ENCODE measurements at places on chromosomes 7 and 10. TPM values are rescaled to one million over a fixed set of nuclear protein-coding genes. Genes with fewer than 3 reads are reported as not detected.

TWIST1 gene
- 47.8 TPM for total RNA-seq

NME8 gene
- total RNA-seq: not detected

DNA sequence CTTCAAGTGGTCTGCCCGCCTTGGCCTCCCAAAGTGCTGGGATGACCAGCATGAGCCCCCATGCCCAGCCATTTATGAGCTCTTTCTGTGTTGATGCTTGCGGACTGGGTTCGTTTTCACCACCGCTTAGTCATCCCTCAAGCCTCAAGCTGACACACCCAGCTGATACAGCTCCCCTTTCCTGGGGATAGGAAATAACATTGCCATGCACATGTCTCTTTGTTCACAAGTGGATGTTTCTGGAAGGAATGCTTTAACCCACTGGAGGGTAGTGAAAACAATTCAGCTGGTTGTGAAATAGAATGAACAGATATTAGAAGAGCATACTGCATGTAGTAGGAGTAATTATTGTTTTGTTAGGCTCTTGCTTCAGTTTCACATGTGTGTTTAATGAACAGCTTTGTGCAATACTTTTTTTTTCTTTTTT lies 8.5 kb upstream of the METTL27 start:
- H3K4me1 ChIP-seq: peaks cover 42% of the 10 kb centered on the region
- DNase-seq: peak; percentile 98
- H3K27ac ChIP-seq: peak overlapping the region; percentile 99
- no peaks in the 10 kb centered on the region for H3K36me3 ChIP-seq
- H3K4me3 ChIP-seq: peak overlapping the region; percentile 38

- DNase-seq: no peak
- H3K36me3 ChIP-seq: peaks cover 23% of the 10 kb centered on the region
- H3K4me1 ChIP-seq: no peaks in the 10 kb centered on the region
- H3K27me3 ChIP-seq: no peaks in the 10 kb centered on the region
- no peak overlapping the region for H3K4me3 ChIP-seq
- no peak overlapping the region for H3K27ac ChIP-seq
Observed at GRCh38 chr10:110107887-110108286, 99.5 kb upstream of the MXI1 start.

DNA sequence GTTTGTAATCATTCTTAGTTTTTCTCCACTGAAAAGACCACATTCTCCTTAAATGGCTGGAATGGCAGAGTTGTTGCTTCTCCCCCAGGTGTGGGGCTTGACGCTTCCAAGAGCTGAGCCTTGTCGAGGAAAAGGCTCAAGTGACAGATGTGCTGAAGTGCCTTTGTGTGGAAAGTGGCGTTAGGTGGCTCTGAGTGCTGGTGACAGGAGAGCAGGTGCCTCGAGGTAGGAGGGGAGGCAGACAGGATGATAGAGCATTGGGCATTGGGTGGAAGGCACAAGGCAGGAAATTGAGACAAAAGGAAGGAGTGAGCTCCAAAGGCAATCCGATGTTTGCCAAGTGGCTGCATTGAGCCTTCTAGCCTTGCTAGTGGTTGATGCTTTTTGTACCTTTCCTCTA lies 6.7 kb downstream of the KIAA1217 start:
- DNase-seq: no peak
- no peaks in the 10 kb centered on the region for H3K36me3 ChIP-seq
- no peaks in the 10 kb centered on the region for H3K4me1 ChIP-seq
- no peak overlapping the region for H3K4me3 ChIP-seq

DNA sequence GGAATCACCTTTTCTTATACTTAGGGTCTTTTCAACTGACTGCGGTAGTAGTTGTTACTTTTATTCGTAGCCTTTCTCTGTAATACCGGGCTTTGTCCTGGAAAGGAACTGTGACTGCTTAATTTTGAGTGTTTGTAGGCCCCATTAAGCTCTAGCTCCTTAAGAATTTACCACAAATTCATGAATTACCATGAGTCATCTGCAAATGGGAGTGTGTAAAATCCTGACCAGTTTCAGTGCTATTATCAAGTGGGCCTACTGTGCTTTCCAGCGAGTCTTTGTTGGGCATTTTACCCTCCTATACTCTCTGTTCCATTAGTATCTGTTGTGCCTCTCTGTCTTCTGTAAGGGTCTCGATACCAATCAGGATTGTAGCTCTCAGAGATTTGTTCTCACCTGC lies 49.7 kb downstream of the ZMYND11 start:
- no peak overlapping the region for H3K27ac ChIP-seq
- H3K4me3 ChIP-seq: no peak overlapping the region

GRCh38 chr10:15740261-15740660 lies 20.5 kb upstream of the ITGA8 start:
- DNase-seq: no peak
- H3K27ac ChIP-seq: no peak overlapping the region
- peaks cover 4% of the 10 kb centered on the region for H3K4me1 ChIP-seq
- peaks cover 11% of the 10 kb centered on the region for H3K27me3 ChIP-seq
- H3K36me3 ChIP-seq: no peaks in the 10 kb centered on the region

GRCh38 chr10:126468876-126469643 lies 80.8 kb upstream of the ADAM12 start:
- H3K4me3 ChIP-seq: no peak overlapping the region
- no peaks in the 10 kb centered on the region for H3K36me3 ChIP-seq
- H3K4me1 ChIP-seq: no peaks in the 10 kb centered on the region
- H3K27ac ChIP-seq: no peak overlapping the region

DNA sequence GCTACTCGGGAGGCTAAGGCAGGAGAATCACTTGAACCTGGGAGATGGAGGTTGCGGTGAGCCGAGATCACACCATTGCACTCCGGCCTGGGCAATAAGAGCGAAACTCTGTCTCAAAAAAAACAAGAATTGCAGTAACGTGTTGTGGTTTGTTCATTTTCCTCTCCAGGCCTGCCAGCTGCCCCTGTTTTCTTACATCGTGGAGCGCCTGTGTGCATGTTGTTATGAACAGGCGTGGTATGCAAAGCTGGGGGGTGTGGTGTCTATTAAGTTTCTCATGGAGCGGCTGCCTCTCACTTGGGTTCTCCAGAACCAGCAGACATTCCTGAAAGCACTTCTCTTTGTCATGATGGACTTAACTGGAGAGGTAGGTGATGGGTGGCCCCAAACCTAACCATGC lies 52.1 kb downstream of the TRRAP start:
- no peak overlapping the region for H3K4me3 ChIP-seq
- no peak for DNase-seq
- H3K36me3 ChIP-seq: peaks cover 63% of the 10 kb centered on the region
- H3K27ac ChIP-seq: no peak overlapping the region
- no peaks in the 10 kb centered on the region for H3K27me3 ChIP-seq

DNA sequence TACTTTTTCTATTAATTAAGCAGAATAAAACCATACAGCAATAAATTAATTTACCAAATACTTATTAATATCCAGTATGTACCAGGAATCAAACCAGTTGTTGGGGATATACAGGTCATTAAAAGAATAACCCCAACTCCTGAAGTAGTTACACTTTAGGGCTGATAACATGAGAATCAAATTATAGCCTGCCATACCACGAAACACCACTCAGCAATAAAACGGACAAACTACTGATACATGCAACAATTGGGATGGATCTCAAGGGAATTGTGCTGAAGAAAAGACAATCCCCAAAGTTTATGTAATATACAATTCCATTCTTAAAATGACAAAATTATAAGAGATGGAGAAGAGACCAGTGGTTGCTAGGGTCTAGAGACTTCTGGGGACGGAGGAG lies 22.7 kb downstream of the MCMBP start:
- peak overlapping the region; percentile 18 for H3K27ac ChIP-seq
- H3K36me3 ChIP-seq: peaks cover 45% of the 10 kb centered on the region
- H3K4me1 ChIP-seq: peaks cover 17% of the 10 kb centered on the region

- H3K27ac ChIP-seq: no peak overlapping the region
- no peaks in the 10 kb centered on the region for H3K27me3 ChIP-seq
- no peak for DNase-seq
- no peak overlapping the region for H3K4me3 ChIP-seq
Observed at GRCh38 chr10:83017076-83017867, 1122.0 kb upstream of the GHITM start.

DNA sequence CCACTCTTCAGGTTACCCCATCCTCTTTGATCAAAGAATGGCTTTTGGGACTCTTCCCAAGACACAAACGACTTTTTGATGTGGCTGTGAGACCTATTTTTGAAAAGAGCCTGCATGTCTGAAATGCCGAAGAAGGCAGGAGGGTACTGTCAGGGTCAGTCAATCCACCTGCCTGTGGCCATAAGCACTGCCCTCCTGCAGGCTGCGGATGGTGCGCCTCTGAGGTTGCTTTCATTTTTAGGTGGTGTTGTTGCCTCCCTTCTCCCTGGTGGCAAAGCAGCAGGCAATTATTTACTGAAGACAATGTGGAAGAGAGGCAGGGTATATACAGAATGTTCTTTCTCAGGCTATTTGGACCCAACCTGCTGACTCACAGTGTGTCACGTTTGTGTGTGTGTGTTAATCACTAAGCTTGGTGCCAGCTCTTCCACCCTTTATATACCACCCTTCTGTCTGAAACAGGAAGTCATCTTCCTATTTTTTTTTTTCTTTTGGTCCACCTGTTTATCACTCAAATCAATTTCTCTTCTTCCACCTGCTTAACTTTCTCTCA lies 1421.2 kb upstream of the CELF2 start:
- DNase-seq: peak; percentile 57
- H3K27me3 ChIP-seq: no peaks in the 10 kb centered on the region
- H3K4me3 ChIP-seq: no peak overlapping the region
- no peaks in the 10 kb centered on the region for H3K36me3 ChIP-seq
- H3K4me1 ChIP-seq: no peaks in the 10 kb centered on the region

- H3K27me3 ChIP-seq: no peaks in the 10 kb centered on the region
- H3K4me1 ChIP-seq: no peaks in the 10 kb centered on the region
- no peak for DNase-seq
- no peak overlapping the region for H3K27ac ChIP-seq
Observed at GRCh38 chr10:28479927-28480627, 52.8 kb upstream of the WAC start.

DNA sequence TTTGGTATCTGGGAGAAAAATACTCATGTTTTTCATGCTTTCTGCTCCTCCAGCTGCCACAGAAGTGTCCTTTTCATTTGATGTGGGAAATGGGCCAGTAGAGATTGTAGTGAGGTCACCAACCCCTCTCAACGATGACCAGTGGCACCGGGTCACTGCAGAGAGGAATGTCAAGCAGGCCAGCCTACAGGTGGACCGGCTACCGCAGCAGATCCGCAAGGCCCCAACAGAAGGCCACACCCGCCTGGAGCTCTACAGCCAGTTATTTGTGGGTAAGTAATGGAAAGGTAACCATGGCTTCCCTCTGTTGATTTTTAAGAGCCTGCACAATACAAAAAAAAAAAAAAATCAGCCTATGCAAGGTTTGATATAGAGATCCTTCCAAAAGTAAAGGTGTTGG lies 443.1 kb upstream of the C7orf33 start:
- no peak for DNase-seq
- H3K4me3 ChIP-seq: no peak overlapping the region
- no peaks in the 10 kb centered on the region for H3K36me3 ChIP-seq
- no peaks in the 10 kb centered on the region for H3K4me1 ChIP-seq
- no peak overlapping the region for H3K27ac ChIP-seq

DNA sequence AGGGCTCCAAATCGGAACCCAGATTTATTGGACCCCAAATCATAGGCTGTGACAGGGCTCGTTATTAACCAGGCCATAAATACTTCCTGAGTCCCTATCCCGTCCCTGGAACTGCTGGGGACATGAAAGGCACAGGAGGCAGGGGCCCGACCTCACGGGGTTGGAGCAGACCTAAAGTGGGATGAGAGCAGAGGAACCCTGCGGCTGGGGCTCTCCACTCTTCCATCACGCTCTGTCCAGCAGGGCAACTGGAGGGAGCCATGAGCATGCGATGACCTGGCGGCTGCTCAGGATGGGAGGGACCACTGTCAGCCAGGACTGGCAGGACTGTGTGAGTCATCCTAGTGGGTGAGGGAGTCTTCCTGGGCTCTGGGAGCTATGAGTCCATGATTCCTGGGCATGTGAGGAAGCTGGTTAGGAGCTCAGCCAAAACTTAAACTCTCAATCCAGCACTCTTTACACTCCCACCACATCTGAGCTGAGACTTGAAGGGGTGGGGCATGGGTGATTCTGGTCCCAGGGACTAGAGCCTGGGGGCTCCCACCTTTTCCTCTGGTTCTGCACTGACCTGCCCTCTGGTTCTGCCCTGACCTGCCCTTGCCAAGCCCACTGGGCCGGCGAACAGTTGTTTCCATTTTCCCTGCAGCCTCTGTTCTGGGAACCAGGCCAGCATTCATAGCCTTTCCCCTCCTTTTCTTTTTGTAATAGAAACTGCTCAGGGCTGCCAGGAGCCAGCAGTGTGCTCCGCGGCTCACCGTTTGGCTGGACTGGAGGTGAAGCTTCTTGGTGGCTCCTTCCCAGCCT lies 47.1 kb downstream of the SYPL1 start:
- no peaks in the 10 kb centered on the region for H3K36me3 ChIP-seq
- DNase-seq: peak; percentile 99
- H3K4me3 ChIP-seq: peak overlapping the region; percentile 71
- H3K27me3 ChIP-seq: no peaks in the 10 kb centered on the region

GRCh38 chr7:137975221-137975620 lies 26.7 kb downstream of the CREB3L2 start:
- peaks cover 78% of the 10 kb centered on the region for H3K4me1 ChIP-seq
- peak; percentile 92 for DNase-seq
- peak overlapping the region; percentile 98 for H3K27ac ChIP-seq

DNA sequence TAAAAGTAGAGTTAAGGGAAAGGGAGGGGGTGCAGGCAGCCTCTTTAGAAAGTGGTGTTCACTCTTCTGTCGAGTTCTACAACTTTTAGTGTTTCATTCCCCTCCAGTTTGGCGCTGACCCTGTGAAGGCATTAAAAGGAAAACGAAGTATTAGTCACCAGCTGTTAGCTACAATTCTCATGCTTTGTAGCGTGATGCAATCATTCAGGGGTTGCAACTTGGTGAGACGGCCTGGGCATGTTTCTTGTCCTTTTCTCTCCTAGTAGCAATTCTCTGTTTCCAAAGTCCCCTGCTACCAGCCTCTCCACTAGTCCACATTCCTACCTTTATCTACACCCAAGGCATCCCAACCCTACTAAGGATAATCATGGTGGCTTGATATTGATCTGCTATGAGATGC lies 33.7 kb upstream of the DGKI start:
- H3K4me3 ChIP-seq: no peak overlapping the region
- peaks cover 61% of the 10 kb centered on the region for H3K4me1 ChIP-seq
- H3K27ac ChIP-seq: peak overlapping the region; percentile 94
- peak; percentile 96 for DNase-seq
- H3K36me3 ChIP-seq: peaks cover 73% of the 10 kb centered on the region
